ENCODE measurements at places on chromosomes 1 and 21.

GRCh38 chr1:39788758-39789570 lies at the start of gene BMP8B:
Gene BMP8B (minus strand): TSS chr1:39788865. CDS start chr1:39788485, 380 bp downstream.
- peak; percentile 61 for DNase-seq

- DNase-seq = no peak
Measured at GRCh38 chr21:32256873-32257620, 21.8 kb downstream of the MIS18A start.

DNA sequence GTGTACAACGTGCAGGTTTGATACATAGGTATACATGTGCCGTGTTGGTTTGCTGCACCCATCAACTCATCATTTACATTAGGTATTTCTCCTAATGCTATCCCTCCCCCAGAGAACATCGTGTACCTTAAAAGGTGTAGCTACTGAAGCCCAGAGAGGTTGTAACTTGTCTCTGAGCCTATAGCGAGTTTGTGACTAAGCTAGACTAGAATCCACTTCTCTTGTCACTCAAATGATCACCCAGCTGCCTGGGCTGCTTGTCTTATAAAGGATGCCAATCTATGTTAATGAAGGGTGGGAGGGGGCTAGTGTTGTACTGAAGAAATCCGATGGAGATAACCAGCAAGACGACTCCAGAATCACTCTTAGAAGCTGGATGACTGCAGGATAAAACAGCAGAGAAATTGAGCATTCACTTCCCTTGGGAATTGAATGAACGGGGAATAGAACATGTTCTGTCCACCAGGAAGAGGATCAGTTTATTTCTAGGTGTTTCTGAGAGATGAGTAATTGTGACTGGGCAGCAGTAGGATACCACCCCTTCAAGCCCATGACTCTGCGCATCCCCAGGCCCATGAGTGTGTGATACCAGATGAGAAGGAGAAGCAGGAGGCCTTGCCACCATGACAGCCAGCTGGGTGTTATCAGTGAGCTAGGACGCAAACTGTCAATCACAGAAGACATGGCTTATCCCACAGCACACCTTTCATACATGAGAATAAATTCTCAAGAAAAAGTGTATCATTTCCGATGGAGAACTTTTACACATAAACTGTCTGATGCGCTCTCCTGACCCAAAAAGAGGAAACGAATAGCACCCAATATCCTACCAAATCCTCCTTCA lies 390.4 kb downstream of the NTNG1 start:
- DNase-seq = no peak

- DNase-seq = no peak
Measured at GRCh38 chr1:50179639-50180038, 70.9 kb downstream of the ELAVL4 start.

- DNase-seq = no peak
Measured at GRCh38 chr1:92662048-92662447, 122.9 kb downstream of the EVI5 start.

- no peak for DNase-seq
Measured at GRCh38 chr1:54885807-54886723, 930 bp downstream of the DHCR24 start.

DNA sequence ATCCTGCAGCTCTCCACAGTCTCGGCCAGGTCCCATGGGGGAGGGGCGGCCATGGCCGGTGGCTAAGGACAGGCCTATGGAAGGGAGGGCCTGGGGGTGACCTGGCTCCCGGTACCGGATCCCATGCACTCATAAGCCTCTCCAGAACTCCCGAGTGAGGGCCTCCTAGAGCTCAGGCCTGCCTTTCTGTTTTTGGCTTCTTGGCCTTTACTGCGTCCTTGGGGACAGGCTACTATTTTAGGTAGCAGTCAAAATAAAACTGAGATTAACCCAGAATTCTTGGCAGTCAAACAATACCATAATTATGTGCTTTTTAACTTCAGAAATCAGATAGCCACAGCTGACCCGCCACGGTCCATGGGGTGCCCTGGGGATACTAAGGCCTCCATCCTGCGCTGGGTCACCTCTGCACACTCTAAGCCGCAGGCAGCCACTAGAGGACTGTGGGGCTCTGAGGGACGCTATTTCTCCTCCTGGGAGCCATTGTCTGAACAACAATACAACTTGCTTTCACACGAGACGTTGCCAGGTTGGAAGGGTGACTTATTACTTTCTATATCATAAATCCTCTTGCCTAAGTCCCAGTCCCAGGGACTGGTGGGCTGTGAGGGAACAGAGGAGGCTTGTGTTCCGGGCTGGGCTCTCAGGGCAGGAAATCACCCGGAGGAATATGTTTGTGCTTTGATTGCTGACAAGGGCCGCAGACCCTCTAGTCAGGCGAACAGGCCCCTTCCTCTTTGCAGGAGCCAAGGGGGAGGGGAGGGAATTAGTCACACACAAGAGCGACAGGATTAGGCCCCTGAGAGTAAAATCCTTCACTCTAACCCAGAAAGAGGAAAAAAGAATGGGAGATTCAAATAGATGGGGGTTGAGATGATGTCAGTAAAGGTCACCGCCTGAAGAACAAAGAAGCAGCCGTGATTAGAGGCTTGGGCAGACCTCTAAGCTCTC lies 40.7 kb upstream of the BCAR3 start:
- DNase-seq = no peak

DNA sequence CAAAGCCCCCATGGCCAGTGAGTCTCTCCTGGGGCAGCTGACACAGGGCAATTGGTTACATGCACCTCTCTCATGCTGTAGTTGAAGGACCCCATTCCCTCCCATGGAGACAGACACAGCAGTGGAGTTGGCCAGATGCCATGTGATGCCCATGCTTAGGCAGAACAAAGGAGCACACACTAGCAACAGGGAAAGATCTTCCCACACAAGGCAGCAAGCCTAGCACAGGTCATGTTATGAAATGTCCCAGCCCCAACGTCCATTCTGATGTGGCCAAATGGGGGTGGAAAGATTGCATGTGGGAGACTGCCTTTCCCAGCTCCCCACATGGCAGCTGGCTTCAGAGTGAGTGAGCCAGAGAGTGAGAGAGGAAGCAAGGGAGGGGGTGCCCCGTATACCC lies 34.5 kb downstream of the AADACL4 start:
- DNase-seq = no peak

DNA sequence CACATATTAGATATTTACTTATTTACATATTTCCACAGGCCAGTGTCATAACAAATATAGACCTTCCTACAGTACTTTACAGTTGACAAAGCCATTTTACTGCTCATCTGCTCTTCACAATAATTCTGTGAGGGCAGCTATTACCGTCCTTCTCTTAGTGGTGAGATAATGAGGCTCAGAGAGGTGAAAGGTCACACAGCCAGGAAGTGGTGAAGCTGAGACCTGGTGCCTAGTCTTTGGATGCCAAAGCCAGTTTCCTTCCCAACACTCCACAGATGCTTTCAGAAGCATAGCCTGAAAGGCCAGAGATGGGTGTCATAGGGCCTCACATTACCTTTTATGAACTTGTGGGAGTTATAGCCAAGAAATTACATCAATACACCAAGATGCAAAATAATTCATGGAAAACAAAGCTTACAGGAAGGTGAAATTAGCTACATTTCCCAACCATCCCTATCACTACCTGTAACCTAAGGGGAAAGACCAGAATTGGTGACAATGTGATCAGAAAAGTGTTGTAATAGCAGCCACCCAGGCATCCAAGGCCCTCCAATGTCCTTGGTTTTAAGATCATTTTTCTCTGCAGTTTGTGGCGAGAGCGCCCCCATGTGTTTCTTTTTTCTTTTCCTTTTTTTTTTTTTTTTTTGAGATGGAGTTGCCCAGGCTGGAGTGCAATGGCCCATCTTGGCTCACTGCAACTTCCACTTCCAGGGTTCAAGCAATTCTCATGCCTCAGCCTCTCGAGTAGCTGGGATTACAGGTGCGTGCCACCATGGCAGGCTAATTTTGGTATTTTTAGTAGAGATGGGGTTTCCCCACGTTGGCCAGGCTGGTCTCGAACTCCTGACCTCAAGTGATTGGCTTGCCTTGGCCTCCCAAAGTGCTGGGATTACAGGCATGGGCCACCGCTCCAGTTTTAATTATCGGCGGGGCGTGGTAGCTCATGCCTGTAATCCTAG lies 26.5 kb upstream of the RPL11 start:
- DNase-seq = no peak

- no peak for DNase-seq
Measured at GRCh38 chr1:196034080-196034706, 574.0 kb downstream of the KCNT2 start.

DNA sequence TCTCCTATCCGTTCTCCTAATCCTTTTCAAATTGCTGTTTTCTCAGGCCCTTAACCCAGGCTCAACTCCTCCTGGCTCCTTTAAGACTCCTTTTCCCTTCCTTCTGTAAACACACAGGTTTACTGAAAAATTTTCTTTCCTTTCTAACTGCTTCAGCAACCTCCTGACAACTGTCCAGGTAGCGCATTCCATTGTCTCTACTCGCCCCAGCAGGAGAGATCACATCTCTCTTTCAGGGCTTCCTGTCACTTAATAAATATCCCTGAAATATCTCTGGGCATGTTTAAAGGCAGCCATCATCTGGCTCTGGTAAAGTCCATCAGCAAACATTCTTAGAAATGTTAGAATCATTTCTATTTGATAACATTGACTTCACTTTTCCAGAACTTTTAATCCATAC lies 211.2 kb upstream of the PTBP2 start:
- DNase-seq = no peak

- no peak for DNase-seq
Measured at GRCh38 chr21:31531967-31532366, 127.5 kb upstream of the SOD1 start.

All from NCI-H1436 (cell line).